ENCODE measurements at places on chromosomes 12 and 14.
A peak's percentile ranks its signal among the peaks of the same experiment; 100 is the strongest.

DNA sequence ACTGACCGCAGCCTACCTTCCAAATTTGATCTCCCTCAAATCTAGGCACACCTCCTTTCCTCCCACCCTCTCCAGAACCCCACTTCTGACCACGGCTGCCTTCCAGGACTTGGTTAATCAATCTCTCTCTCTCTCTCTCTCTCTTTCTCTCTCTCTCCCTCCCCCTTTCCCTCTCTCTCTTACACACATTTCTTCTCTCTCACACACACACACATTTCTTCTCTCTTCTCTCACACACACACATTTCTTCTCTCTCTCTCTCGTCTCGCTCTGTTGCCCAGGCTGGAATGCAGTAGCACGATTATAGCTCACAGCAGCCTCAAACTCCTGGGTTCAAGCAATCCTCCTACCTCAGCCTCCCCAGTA is 521 bp upstream of the GMFB start:
- DNase-seq = no peak

DNA sequence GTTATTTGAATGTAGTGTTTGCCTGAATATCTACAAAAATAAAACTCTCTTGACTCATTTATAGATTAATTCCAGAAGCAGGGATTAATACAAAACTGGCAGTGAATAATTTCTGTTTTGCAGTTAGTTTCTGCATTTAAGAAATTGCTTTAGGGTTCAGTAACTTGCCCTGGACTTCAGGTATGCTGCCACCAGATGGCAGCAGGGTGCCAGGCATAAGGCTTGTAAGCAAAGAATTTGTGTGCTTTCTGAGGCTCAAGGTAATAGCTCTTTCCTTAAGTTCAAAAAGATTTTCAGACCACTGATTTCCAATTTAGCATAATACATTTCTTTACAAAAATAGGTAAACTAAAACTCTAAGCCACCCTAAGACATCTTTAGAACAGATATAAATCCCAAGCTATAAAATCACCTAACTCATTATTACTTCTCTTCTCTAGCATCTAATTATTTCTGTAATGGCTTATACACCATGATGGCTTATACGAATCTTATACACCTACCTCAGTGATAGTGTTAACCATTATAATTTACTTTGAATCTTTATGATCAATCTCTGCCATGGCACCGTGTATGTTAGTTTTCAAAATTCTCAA is 398.3 kb downstream of the APAF1 start:
- peak; percentile 47 for DNase-seq

- no peak for DNase-seq
Observed at GRCh38 chr12:65168681-65169319, 583 bp upstream of the LEMD3 start.

DNA sequence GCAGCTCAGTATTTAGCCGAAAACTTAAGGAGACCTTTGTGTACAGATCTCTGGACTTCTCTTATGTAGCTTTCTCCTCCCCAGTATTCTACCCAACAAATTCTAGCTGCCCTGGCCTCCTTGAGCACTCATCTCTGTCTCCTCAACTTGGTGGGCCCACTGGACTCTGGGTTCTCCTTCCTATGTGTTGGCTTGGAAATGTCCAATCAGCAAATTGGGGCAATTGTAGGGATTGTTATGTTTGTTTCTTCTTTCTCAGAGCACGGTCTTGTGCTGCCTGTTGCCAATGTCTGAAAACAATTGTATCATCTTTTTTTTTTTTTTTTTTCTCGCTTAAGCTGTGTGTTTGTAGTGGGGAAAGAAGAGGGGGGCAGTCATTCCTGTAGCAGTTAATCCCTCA is 30.2 kb downstream of the NTN4 start:
- DNase-seq = no peak

- no peak for DNase-seq
Observed at GRCh38 chr14:30915596-30915995, 41.2 kb downstream of the COCH start.

GRCh38 chr14:43338713-43339112 is 1168.4 kb downstream of the FSCB start:
- DNase-seq = no peak

- no peak for DNase-seq
Observed at GRCh38 chr12:21672146-21672545, 14.5 kb upstream of the LDHB start.

GRCh38 chr12:4246116-4246515 is 27.4 kb upstream of the CCND2 start:
- DNase-seq = no peak

- DNase-seq = peak; percentile 9
Observed at GRCh38 chr14:57845802-57846531, 19.9 kb downstream of the SLC35F4 start.

DNA sequence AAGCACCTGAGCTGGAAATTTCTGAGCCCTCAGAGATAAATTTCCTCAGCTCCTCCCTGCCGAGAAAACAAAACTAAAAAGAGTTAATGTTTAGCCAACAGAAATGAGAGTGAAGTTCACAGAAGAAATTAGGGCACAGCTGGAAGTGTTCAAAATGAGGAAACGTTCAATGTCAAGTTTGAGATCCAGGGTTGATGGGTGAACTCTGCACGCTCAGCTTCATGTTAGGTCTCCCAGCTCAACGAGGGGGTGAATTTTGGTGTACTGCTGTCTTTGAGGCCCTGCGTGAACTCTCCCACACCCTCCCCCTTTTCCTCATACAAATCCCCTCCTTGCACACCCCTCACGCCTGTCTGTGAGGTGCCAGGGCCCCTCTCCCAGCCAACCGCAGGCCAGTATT is 13.3 kb upstream of the OAS3 start:
- DNase-seq = no peak
